Activated naive CD8-positive, alpha-beta T cell treated with anti-CD3 and anti-CD28 coated beads, Interleukin-2, amount 10 ng/mL, durations not matched to agents 7 days and 5 days (primary cell): ENCODE measurements at places on chromosomes 4 and X. TPM values are rescaled to one million over a fixed set of nuclear protein-coding genes. Genes with fewer than 3 reads are reported as not detected.

DNA sequence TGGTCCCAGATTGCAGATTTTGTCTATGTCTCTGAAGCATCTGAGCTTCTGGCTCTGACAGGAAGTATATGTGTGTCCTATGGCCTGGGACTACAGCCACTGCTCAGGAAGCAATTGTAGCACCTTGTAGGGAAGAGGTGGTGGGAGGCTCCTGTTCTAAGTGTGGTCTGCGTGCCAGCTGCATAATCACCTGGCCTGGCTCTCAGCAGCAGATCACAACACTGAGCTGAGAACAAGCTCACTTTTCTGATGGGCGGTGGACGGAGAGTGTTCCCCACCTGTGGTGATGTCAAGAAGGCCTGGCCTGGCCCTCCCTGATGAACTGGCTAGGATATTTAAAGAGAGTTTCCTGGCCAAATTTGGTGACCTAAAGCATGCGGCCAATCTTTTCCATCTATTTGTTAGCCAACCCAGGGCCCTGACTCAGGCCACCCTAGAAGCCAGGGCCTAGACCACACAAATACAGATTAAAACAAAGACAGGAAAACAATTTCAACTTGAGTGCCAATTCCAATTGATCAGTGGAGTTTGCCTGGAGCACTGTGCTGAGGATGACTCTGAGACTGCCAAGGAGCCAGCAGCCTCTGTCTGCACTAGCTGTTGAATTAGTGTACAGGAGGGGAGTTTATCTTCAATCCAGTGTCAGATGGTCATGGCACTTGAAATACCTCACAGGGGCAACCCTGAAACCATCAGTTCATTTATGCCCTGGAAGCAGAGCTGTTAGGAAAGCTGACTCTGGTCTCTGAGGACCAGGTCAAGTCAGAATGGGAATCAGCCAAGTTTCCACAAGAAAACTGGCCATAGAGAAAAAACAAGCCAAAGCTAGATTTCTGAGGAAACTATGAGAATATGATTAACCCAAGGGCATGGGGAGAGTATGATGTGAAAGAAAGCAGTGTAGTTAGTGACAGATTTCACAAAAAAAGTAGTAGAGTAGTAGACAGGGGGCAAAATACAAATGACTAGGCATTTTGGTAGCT, 47.4 kb downstream of the PRDM5 start:
- no peaks in the 10 kb centered on the region for H3K4me1 ChIP-seq
- no peak for DNase-seq
- no peak overlapping the region for H3K4me3 ChIP-seq
- no peaks in the 10 kb centered on the region for H3K27me3 ChIP-seq
- no peak overlapping the region for H3K27ac ChIP-seq

GRCh38 chr4:27666943-27667342, 806.3 kb downstream of the STIM2 start:
- no peaks in the 10 kb centered on the region for H3K36me3 ChIP-seq
- DNase-seq: no peak
- H3K4me1 ChIP-seq: no peaks in the 10 kb centered on the region
- no peak overlapping the region for H3K4me3 ChIP-seq

DNA sequence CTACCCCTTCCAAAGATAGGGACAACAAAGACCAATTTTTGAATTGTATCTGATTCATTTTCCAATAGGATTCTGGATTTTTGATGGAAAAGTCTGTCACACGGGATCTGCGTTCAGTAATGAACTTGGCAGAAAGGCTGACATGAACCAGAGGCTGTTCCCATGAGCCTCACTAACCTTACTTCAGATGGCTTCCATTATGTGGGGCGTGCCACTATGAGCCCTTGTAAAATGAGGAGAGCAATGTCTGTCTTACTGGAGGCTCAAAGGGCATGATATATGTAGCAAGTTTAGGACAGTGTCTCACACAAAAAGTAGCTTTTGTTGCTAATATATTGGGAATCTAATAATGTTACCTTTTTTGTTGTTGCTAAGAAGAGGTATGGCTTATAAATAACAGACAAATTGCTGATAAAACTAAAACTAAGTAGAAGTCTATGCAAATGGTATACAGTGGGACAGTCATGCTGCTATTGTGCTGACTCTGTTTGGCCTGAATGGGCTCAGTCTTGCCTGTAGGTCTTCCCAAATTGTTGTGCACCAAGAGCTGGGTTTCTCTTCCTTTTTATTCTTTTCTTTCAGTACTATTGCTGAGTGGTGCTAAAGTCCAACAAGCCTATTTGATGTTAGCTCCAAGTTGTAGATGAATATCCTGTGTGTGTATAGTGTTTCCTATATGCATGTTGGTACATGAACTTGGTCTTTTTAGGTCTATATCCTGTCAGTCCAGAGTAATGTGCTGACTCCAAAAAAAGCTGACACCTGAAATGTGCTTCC, 132.1 kb downstream of the SPRY1 start:
- H3K4me1 ChIP-seq: peaks cover 11% of the 10 kb centered on the region
- H3K4me3 ChIP-seq: no peak overlapping the region
- H3K27ac ChIP-seq: no peak overlapping the region
- H3K36me3 ChIP-seq: peaks cover 12% of the 10 kb centered on the region
- DNase-seq: no peak
- H3K27me3 ChIP-seq: no peaks in the 10 kb centered on the region

DNA sequence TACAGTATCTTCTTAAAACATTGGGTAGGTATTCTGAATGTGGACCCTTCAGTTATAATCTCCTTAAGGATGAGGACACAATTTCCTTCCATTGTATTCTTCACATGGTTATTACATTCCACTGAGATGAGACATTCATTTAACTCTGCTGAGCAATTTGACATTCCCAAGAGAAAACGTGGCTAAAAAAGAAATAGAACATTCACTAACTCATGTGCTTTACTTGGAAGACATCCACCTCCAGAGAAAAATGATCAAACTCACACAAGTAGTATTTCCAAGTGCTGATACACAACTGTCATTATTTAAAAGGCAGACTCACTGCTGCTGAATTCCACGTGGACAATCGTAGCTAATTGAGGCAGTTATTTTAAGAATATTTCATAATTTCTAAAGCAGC, 227.9 kb upstream of the ANKRD50 start:
- H3K36me3 ChIP-seq: no peaks in the 10 kb centered on the region
- H3K4me1 ChIP-seq: no peaks in the 10 kb centered on the region
- no peak overlapping the region for H3K27ac ChIP-seq
- no peak for DNase-seq

GRCh38 chr4:180350901-180351300, 1892.3 kb upstream of the TENM3 start:
- H3K4me1 ChIP-seq: no peaks in the 10 kb centered on the region
- H3K36me3 ChIP-seq: no peaks in the 10 kb centered on the region
- no peak for DNase-seq
- H3K27ac ChIP-seq: no peak overlapping the region
- H3K27me3 ChIP-seq: no peaks in the 10 kb centered on the region

- no peak overlapping the region for H3K27ac ChIP-seq
- H3K27me3 ChIP-seq: no peaks in the 10 kb centered on the region
These were observed 70.9 kb upstream of the ARHGEF9 start for GRCh38 chrX:63855896-63856295.

Gene CT45A2
- total RNA-seq: not detected

Gene LIAS
- 16.0 TPM for total RNA-seq

Gene KIAA1210
- total RNA-seq: not detected

Gene TMPRSS11F
- not detected for total RNA-seq
